Lower lobe of right lung (tissue), 2 donors: ENCODE measurements at places on chromosomes 13 and 19.

GRCh38 chr13:39740761-39741160 lies 85.3 kb downstream of the COG6 start:
- DNase-seq = no peak

DNA sequence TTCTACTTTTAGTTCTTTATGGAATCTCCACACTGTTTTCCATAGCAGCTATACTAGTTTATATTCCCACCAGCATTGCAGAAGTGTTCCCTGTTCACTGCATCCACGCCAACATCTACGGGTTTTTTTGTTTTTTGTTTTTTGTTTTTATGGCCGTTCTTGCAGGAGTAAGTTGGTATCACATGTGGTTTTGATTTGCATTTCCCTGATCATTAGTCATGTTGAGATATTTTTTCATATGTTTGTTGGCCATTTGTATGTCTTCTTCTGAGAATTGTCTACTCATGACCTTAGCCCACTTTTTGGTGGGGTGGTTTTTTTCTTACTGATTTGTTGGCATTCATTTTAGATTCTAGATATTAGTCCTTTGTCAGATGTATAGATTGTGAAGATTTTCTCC lies 89.7 kb downstream of the FRY start:
- no peak for DNase-seq

DNA sequence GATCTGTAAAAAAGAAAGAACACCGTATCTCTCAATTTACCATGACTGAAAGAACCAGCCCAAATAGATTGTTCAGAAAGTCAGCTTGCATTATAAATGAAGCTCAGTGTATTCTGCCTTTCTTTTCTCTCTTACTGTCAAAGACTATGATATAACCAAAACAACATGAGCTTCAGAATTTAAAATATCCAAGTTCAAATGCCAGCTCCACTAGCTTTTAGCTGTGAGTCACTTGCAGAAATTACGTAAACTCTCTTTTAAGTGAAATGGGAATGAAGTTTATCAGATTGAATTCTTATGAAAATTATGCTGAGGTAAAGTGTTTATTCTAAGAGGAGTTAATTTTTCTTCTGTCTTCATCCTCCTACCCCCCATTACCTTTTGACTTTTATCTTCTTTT lies 20.0 kb upstream of the POSTN start:
- no peak for DNase-seq

GRCh38 chr13:109669956-109670355 lies 116.4 kb downstream of the IRS2 start:
- no peak for DNase-seq

GRCh38 chr13:62356977-62357376 lies 941.3 kb upstream of the PCDH20 start:
- DNase-seq = no peak

GRCh38 chr13:90049989-90050671 lies 1297.4 kb upstream of the MIR17HG start:
- DNase-seq = no peak

DNA sequence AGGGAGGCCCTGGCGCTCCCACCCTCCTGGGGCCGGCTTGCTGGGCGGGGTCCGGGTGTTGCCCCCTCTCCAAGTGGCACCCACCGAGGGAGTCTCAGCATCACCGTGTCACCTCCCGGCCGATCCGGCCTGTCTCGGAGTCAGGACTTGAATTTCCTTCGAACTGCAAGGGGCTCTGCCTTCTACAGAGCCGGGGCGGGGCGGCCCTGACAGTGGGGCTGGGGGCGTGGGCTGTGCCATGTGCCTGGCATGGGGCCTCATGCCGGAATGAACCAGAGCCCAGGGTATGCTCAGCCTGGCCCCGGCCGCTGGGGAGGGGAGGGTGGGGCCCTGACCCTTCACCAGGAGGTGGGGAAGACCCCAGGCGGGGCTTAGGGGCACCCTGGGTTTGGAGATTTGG lies 47.0 kb upstream of the TCF3 start:
- no peak for DNase-seq
